Transverse colon (tissue), 4 donors: ENCODE measurements at places on chromosomes 11 and 22. TPM values are rescaled to one million over a fixed set of nuclear protein-coding genes. Genes with fewer than 3 reads are reported as not detected.

MRGPRF gene
- total RNA-seq = 22.5 TPM

BRSK2 gene
- 0.14 TPM for total RNA-seq

RASD2 gene
- total RNA-seq = 11.7 TPM

DNA sequence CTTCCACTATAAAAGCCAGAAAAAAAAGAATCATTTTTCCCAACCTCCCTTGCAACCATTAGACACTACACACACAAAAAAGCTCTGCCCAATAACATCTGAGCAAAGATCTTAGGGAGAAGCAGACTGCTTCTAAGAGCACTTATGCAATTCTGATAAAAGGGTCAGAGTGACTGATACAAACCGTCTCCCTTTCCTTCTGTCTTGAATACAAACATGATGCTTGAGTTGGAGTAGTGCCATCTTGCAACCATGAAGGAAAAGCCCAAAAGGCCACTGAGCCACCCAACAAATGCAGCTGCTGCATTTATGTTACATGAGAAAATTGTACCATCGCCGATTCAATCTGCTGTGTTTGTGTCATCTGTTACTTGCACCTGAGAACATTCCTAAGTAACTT lies 47.6 kb upstream of the EED start:
- no peak overlapping the region for H3K4me3 ChIP-seq
- H3K27me3 ChIP-seq = no peaks in the 10 kb centered on the region
- no peak overlapping the region for H3K27ac ChIP-seq
- DNase-seq = no peak
- H3K36me3 ChIP-seq = no peaks in the 10 kb centered on the region

DNA sequence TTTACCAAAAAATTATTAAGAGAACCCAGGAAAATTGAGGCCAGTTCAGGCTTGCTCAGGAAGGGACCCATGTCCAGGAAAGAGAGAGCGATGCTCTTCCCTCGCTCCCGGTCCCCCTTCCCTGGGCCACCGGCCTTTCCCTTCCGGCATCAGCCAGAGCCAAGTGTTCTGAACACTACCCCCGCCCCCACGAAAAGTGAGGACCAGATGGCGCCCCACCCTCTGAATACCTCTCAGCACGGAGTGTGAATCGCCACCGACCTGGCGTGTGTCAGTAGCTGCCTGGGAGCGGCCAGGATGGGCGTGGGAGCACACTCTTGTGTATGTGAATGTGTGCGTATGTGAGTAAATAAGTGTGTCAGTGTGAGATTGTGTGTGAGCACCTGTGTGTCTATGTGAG lies 20.2 kb downstream of the RPS6KA4 start:
- H3K27ac ChIP-seq = no peak overlapping the region
- DNase-seq = no peak
- H3K4me1 ChIP-seq = peaks cover 7% of the 10 kb centered on the region
- no peak overlapping the region for H3K4me3 ChIP-seq
- no peaks in the 10 kb centered on the region for H3K36me3 ChIP-seq

GRCh38 chr11:65415499-65416340 lies 6.9 kb upstream of the NEAT1 start:
- peak; percentile 8 for DNase-seq
- peak overlapping the region; percentile 100 for H3K27ac ChIP-seq
- H3K36me3 ChIP-seq = peaks cover 13% of the 10 kb centered on the region

DNA sequence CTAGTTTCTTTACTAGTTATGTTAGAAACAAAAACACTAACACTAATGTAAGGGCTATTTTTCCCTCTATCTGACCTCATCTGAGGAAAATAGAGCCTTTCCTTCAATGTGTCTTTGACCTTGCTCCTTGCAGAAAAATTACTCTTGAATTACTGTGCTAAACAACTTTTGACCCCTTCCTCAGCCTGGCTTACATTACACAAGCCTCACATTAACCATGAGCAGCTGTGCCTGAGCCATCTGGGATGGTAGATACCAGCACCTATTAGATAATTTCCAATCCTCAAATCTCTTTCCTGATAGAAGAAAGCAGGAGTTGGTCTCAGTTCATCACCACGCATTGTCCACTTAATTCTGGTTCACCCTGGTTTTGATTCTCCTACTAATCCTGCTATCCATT lies 134.4 kb upstream of the NCAM1 start:
- no peaks in the 10 kb centered on the region for H3K36me3 ChIP-seq
- no peak for DNase-seq
- no peaks in the 10 kb centered on the region for H3K4me1 ChIP-seq
- H3K4me3 ChIP-seq = no peak overlapping the region
- no peaks in the 10 kb centered on the region for H3K27me3 ChIP-seq

- H3K4me3 ChIP-seq = no peak overlapping the region
- H3K36me3 ChIP-seq = no peaks in the 10 kb centered on the region
- H3K4me1 ChIP-seq = no peaks in the 10 kb centered on the region
- H3K27me3 ChIP-seq = no peaks in the 10 kb centered on the region
Observed at GRCh38 chr11:76025068-76025467, 181.2 kb downstream of the WNT11 start.
